ENCODE measurements at places on chromosomes 2 and 18. TPM values are rescaled to one million over a fixed set of nuclear protein-coding genes. Genes with fewer than 3 reads are reported as not detected.

The POTEE gene
- total RNA-seq, result 0.06 TPM

The SAP130 gene
- total RNA-seq, result 12.2 TPM

The CDH2 gene
- total RNA-seq, result 46.9 TPM

The LBX2 gene
- total RNA-seq, result 3.5 TPM

The COX7A2L gene
- total RNA-seq, result 157 TPM

The KCTD1 gene
- 32.8 TPM for total RNA-seq

The AP1S3 gene
- total RNA-seq, result 29.0 TPM

The RAPGEF4 gene
- 0.12 TPM for total RNA-seq

The MGAT4A gene
- 1.6 TPM for total RNA-seq

The IL1F10 gene
- not detected for total RNA-seq

The ASPRV1 gene
- total RNA-seq, result 0.29 TPM

The CPLX4 gene
- not detected for total RNA-seq

The FER1L5 gene
- total RNA-seq, result not detected

The IL36RN gene
- 0.59 TPM for total RNA-seq

The OTOS gene
- total RNA-seq, result not detected

The MAP4K4 gene
- total RNA-seq, result 84.7 TPM
